ENCODE measurements at places on chromosomes 5 and 9. TPM values are rescaled to one million over a fixed set of nuclear protein-coding genes. Genes with fewer than 3 reads are reported as not detected.

DNA sequence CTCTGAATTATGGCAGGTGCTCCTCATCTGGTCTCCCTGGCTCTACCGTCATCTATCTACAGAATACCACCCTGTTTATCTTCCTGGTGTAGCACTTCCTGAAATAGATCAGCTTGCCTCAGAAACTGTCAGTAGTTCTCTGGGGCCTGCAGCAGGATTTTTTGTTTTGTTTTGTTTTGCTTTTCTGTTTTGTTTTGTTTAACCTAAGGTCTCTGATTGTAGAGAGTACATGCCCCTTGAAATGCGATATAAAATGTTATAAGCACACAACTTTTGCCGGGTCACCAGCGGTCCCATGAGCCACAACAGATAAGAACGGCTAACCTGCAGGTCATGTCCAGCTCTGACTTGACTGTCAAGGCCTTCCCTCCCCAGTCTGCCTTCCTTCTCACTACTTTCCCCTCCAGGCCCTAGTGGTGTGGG lies 26.6 kb upstream of the CREBRF start:
- H3K4me3 ChIP-seq, result no peak overlapping the region
- DNase-seq, result no peak
- H3K27ac ChIP-seq, result no peak overlapping the region
- H3K36me3 ChIP-seq, result no peaks in the 10 kb centered on the region

GRCh38 chr5:172875505-172876279 lies 41.6 kb downstream of the ERGIC1 start:
- DNase-seq, result no peak
- peak overlapping the region; percentile 13 for H3K27ac ChIP-seq
- H3K4me1 ChIP-seq, result peaks cover 17% of the 10 kb centered on the region
- H3K27me3 ChIP-seq, result no peaks in the 10 kb centered on the region

- DNase-seq, result no peak
- H3K4me1 ChIP-seq, result no peaks in the 10 kb centered on the region
- no peak overlapping the region for H3K4me3 ChIP-seq
- no peak overlapping the region for H3K27ac ChIP-seq
- no peaks in the 10 kb centered on the region for H3K36me3 ChIP-seq
- no peaks in the 10 kb centered on the region for H3K27me3 ChIP-seq
These were observed 16.0 kb upstream of the TBC1D2 start for GRCh38 chr9:98271479-98271878.

- H3K27me3 ChIP-seq, result no peaks in the 10 kb centered on the region
- no peaks in the 10 kb centered on the region for H3K4me1 ChIP-seq
- DNase-seq, result no peak
These were observed 287.6 kb downstream of the PDE4D start for GRCh38 chr5:59605915-59606314.

DNA sequence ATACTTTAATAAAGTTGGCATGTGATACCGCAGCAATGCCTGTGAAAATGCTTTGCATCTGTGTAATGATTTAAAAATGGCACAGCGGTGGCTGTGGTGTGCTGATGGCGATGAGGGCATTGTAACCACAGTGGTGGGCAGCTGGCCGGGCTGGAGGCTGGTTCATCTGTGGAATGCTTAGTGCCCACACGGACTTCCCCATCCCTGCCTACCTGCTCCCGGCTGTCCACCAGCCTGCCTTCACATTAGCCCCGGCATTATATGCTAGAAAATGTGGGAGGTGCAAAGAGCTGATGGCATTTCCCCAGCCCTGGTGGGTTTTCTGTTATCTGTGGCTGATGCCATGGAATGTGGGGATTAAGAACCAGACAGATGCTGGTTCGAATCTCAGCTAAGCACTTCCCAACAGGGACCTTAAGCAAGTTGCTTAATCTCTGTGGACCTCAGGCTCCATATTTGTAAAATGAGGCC lies 2.9 kb upstream of the NDST1 start:
- peak overlapping the region; percentile 40 for H3K27ac ChIP-seq
- DNase-seq, result no peak
- H3K36me3 ChIP-seq, result no peaks in the 10 kb centered on the region

- no peak overlapping the region for H3K27ac ChIP-seq
- no peaks in the 10 kb centered on the region for H3K36me3 ChIP-seq
These were observed 38.6 kb downstream of the SPARC start for GRCh38 chr5:151648089-151648488.

- peaks cover 77% of the 10 kb centered on the region for H3K4me1 ChIP-seq
- H3K27me3 ChIP-seq, result no peaks in the 10 kb centered on the region
- H3K27ac ChIP-seq, result peak overlapping the region; percentile 98
- peaks cover 5% of the 10 kb centered on the region for H3K36me3 ChIP-seq
These were observed 30.1 kb downstream of the PTPA start for GRCh38 chr9:129141066-129142041.

DNA sequence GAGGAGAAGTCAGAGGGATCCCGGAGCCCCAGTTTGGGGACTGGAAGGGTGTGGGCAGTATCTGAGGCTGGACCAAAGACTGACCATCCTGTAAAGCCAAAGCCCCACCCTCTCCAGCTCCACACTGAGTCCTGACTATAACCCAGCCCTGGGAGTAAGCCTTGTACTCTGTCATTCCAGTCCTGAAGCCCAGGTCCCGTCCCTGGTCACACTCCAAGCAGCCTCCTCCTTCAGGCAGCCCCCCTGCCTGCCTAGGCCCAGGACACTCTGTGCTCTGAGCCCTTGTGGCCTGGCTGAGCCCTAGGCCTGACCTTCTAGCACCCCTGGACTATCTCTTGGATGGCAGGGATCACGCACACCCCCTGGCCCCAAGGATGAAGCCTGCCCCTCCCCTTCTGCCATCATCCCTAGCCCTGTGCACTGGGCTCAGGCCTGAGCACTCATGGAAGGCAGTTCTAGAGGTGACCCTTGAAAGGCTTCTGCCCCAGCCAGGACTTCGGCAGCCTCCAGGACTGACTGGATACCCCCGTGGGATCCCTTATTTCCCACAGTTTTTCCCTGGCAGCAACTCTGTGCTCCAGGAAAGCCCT lies 28.0 kb upstream of the ENHO start:
- H3K27me3 ChIP-seq, result no peaks in the 10 kb centered on the region
- H3K4me1 ChIP-seq, result peaks cover 10% of the 10 kb centered on the region
- no peak overlapping the region for H3K27ac ChIP-seq
- DNase-seq, result no peak

DNA sequence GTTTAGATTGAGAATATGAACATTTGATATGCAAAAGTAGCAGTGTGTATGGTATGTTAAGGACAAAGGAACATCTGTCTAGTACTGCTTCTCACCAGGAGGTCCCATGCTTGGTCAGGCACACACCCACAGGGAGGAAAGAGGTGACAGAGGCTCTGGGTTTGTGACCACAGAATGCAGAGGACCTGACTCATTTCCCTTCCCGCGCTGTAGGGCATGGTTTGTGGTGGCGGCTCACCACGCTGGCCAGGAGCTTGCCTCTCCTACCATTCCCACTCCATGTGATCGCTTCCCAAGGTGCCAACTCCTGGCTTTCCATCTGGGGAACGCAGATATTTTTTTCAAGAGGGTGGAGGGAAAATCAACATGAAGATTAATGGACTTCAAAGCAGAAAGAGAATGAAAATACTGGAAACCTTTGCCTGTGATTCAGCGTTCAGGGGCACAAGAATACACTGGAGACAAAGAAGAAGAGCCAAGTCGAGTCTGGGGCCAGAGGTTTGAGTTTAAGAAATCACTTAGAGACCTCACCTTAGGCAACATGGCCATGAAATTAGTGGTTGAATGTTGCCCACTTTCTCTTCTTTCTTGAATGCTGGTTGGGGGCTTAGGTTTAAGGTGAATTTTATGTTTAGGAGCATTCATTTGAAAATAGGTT lies 477.8 kb downstream of the CCDC171 start:
- H3K36me3 ChIP-seq, result no peaks in the 10 kb centered on the region
- H3K27me3 ChIP-seq, result no peaks in the 10 kb centered on the region
- H3K27ac ChIP-seq, result no peak overlapping the region
- H3K4me1 ChIP-seq, result no peaks in the 10 kb centered on the region
- DNase-seq, result no peak

DNA sequence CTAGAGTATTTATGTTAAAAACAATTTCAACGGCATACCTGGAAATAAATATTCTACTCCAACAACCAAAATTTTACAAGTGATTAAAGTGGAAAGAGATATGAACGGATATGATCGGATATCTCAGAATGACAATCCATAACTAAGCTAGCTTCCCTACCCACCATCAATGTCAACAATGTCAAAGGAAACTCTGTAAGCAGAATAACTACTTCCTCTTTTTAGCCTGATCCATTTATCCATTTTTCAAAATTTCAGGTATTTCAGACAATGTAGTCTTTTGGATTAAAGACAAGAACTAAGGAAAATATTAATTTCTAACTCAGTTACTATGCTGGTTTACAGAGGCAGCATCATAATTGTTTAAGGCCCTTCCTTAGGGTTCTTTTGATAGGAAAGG lies 188.7 kb downstream of the DENND1A start:
- no peaks in the 10 kb centered on the region for H3K36me3 ChIP-seq
- peaks cover 17% of the 10 kb centered on the region for H3K4me1 ChIP-seq
- no peak overlapping the region for H3K27ac ChIP-seq

- H3K4me3 ChIP-seq, result no peak overlapping the region
- no peak overlapping the region for H3K27ac ChIP-seq
- H3K36me3 ChIP-seq, result no peaks in the 10 kb centered on the region
- H3K4me1 ChIP-seq, result no peaks in the 10 kb centered on the region
- H3K27me3 ChIP-seq, result no peaks in the 10 kb centered on the region
These were observed 45.2 kb downstream of the AHRR start for GRCh38 chr5:366541-367357.

- no peak overlapping the region for H3K27ac ChIP-seq
- no peak for DNase-seq
- H3K4me3 ChIP-seq, result no peak overlapping the region
- H3K36me3 ChIP-seq, result no peaks in the 10 kb centered on the region
- H3K27me3 ChIP-seq, result no peaks in the 10 kb centered on the region
These were observed 11.9 kb upstream of the C5orf46 start for GRCh38 chr5:147918101-147918685.

DNA sequence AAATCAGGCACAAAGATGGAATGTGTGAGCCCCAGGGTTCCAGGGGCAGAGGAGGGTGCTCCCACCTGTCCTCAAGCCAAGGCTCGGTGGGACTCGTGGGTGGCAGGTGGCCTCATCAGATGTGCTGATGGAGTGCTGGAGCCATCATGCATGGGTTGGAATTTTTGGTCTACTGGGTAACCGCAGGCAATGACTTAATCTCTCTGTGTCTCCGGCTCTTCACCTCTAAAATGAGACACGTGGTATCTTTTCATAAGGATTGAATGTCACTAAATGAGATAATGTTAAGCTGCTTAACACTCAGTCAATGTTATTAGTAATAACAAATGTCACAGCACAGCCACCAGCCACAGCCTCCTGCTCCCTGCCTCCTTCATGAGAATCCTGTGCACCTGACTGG lies 245.5 kb downstream of the HSPA4 start:
- H3K4me3 ChIP-seq, result no peak overlapping the region
- no peaks in the 10 kb centered on the region for H3K36me3 ChIP-seq
- no peak for DNase-seq

DNA sequence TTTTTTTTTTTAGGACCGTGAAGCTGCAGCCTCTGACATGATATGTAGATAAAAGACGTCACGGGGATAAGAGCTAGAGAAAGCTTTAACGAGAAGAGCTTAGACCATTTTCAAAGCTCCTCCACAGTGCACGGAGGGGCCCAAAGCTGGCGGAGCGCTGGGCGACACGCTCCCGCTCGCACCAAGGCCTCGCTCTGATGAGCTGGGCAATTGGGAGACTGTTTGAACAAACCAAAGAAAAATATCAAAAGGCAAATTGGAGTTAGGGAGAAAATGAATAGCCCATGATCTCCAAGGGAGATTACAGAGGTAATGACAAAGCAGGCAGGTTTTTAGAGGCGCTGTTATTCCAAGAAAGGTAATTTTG lies 179.4 kb downstream of the SREK1 start:
- H3K36me3 ChIP-seq, result no peaks in the 10 kb centered on the region
- no peak for DNase-seq
- no peak overlapping the region for H3K4me3 ChIP-seq
- no peak overlapping the region for H3K27ac ChIP-seq

GRCh38 chr5:130066644-130067043 lies 162.4 kb downstream of the CHSY3 start:
- H3K36me3 ChIP-seq, result no peaks in the 10 kb centered on the region
- DNase-seq, result no peak
- no peaks in the 10 kb centered on the region for H3K4me1 ChIP-seq
- no peak overlapping the region for H3K4me3 ChIP-seq
- no peaks in the 10 kb centered on the region for H3K27me3 ChIP-seq

GRCh38 chr5:121296356-121296755 lies 555.3 kb upstream of the FTMT start:
- H3K27ac ChIP-seq, result no peak overlapping the region
- no peak for DNase-seq
- H3K4me1 ChIP-seq, result no peaks in the 10 kb centered on the region
- H3K36me3 ChIP-seq, result no peaks in the 10 kb centered on the region
- H3K4me3 ChIP-seq, result no peak overlapping the region

DNA sequence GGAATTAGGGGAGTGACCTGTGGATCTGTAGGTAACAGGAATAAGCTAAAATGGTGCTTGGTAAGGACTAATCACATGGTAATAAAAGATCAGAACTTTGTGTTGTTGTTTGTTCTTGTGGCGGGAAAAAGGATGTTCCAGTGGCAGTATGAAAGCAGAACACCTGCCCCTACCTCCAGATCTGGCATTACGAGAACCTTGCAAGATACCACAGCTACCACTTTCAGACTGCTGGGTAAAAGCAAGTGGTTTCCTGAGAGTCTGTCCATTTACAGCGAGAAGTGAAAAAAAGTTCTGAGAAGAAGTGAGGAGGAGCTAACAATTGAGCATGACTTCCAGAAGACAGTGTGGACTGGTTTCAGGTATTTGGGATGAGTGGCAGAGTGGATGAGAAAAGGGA lies 252.5 kb downstream of the TLE4 start:
- no peaks in the 10 kb centered on the region for H3K27me3 ChIP-seq
- H3K4me1 ChIP-seq, result no peaks in the 10 kb centered on the region
- H3K4me3 ChIP-seq, result no peak overlapping the region
- H3K36me3 ChIP-seq, result no peaks in the 10 kb centered on the region
- DNase-seq, result no peak

- no peak overlapping the region for H3K27ac ChIP-seq
- no peak overlapping the region for H3K4me3 ChIP-seq
- H3K4me1 ChIP-seq, result no peaks in the 10 kb centered on the region
- DNase-seq, result no peak
These were observed 61.5 kb downstream of the DCP2 start for GRCh38 chr5:113038136-113038535.

DNA sequence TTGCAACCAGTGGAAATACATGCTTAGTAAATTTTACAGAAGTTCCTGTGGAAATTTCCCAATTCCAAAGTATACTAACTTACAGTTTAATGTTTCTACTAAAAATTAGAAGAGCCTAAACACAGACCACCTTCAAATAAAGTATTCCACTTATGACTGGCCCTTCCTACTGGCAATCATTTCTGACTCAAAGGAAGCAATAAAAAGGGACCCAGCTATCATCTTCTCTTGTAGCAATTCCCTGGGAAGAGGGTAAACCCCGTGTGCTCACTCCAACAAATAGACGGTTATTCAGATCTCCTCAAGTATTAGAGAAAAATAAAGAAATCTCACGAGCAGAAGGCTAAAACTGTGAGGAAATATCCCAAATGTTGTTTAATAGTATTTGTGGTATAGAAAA lies 43.3 kb downstream of the GOLPH3 start:
- DNase-seq, result no peak
- H3K4me1 ChIP-seq, result peaks cover 11% of the 10 kb centered on the region
- H3K27me3 ChIP-seq, result no peaks in the 10 kb centered on the region
- H3K36me3 ChIP-seq, result peaks cover 36% of the 10 kb centered on the region
- no peak overlapping the region for H3K27ac ChIP-seq
- H3K4me3 ChIP-seq, result no peak overlapping the region

- no peaks in the 10 kb centered on the region for H3K36me3 ChIP-seq
- H3K27me3 ChIP-seq, result peaks cover 3% of the 10 kb centered on the region
- DNase-seq, result no peak
- H3K4me1 ChIP-seq, result peaks cover 4% of the 10 kb centered on the region
These were observed 23.5 kb upstream of the ELAVL2 start for GRCh38 chr9:23849379-23850035.

Gene RAB14
- 30.2 TPM for total RNA-seq

Gene PCDH12
- 4.9 TPM for total RNA-seq

Gene CDKN2B-AS1
- total RNA-seq, result not detected

Gene PCDHA12
- not detected for total RNA-seq

Gene INSYN2B
- total RNA-seq, result 0.08 TPM

Data from liver (tissue), 10 donors.